Right forelimb (tissue), 1 donor: ENCODE measurements at places on chromosomes 7 and 10.

DNA sequence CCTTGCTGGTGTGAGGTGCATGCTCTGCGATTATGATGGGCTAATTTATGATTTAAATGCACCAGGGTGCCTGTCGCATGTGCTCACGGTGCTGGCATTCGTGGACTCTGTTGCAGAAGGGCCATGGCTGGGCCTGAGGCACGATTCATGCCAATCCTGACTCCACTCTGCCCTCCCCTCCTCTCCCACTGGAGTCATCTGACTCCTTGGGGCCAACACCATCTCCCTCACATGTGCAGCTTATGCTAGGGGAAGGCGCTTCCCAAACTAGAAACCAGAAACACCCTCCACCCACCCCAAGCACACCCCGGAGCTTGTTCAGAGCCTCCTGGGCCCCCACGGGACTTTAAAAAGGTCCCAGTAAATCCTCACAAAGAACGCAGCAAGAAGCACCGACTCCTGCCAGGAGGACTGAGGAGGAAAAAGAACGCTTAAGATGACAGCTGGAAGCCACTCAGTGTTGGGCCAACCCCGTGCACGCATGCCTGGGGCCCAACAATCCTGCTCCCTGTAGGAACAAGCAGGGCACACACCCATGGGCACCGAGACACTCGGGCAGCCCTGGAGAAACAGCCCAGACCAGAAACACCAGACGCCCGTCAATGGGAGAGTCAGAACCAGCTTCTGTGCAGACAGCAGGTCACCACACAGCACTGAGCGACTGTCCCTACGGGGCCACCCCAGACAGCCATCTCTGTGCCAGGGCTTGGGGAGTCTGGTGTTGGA is 14.1 kb downstream of the BRI3 start:
- DNase-seq: no peak

- DNase-seq: no peak
Measured at GRCh38 chr7:158519633-158520174, 67.9 kb downstream of the PTPRN2 start.

- DNase-seq: peak; percentile 70
Measured at GRCh38 chr7:19117870-19118608, 603 bp upstream of the TWIST1 start.

DNA sequence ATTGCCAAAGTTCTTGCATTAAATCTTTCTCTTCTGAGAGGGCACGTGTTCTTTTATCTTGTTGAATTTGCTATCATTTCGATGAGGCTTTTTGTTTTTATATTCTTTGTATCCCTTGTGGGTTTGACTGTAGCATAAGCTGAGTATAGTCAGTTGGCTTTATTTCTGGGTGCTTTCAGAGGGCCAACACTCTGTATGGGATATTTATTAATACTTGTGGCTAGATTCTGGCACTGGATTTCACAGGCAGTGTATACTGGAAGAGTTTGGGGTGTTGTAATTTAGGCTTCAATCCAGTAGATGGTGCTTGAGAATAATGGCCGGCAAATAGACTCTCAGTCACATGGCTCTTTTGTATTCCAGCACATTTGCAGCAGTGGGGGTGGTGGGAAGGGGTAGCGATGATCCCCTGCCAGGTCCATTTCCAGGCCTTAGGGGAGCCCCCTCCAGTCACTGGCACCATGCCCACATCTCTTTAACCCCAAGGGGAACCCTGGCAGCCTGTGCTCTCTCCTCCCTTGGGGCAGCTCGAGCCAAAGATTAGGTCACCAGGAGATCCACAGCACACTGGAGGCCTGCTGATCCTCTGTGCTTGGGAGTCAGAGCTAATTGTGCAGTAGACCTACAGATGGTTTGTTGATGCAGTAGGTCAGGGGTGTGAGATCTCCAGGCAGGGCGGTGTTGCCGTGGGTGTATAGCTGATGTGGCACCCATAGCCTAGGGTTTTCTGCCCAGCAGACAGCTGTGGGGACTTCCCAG is 81.8 kb downstream of the PTPN20 start:
- DNase-seq: peak; percentile 49

GRCh38 chr10:14781763-14782162 is 7.1 kb upstream of the FAM107B start:
- DNase-seq: no peak
